Stimulated activated CD4-positive, alpha-beta T cell treated with anti-CD3 and anti-CD28 coated beads, Interleukin-1b, Interleukin-23, amount 100 ng/mL, for 4 hours (primary cell): ENCODE measurements at places on chromosomes 11 and 22.

GRCh38 chr11:114562166-114562916 is 2.7 kb upstream of the NXPE1 start:
- no peak for DNase-seq

GRCh38 chr22:19853058-19853878 is 1.4 kb downstream of the GNB1L start:
- DNase-seq: no peak

DNA sequence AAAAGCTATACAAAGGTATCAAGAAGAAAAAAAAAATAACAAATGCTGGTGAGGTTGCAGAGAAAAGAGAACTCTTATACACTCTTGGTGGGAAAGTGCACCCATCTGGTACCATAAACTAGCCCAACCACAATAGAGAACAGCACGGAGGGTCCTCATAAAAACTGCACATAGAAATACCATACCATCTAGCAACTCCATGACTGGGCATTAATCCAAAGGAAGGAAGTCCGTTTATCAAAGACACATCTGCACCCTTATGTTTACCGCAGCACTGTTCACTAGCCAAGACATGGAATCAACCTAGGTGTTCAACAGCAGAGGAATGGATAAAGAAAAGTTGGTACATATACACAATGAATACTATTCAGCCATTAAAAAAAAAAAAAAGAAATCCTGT is 10.8 kb upstream of the CLDN5 start:
- DNase-seq: no peak

- DNase-seq: no peak
These were observed 1.9 kb upstream of the NDUFV1 start for GRCh38 chr11:67604815-67605214.

GRCh38 chr22:46209262-46209661 is 40.8 kb downstream of the CDPF1 start:
- DNase-seq: no peak
